ENCODE measurements at places on chromosomes 2 and 18. TPM values are rescaled to one million over a fixed set of nuclear protein-coding genes. Genes with fewer than 3 reads are reported as not detected.

Gene HRH4
- not detected for total RNA-seq

Gene CHST9
- total RNA-seq, result not detected

Gene RGPD4
- total RNA-seq, result 0.08 TPM

Gene COLEC12
- total RNA-seq, result 0.12 TPM

Gene AQP12A
- not detected for total RNA-seq

Gene DNAJC5G
- total RNA-seq, result not detected

Gene IL1RN
- 2.8 TPM for total RNA-seq

Gene PMAIP1
- total RNA-seq, result 37.5 TPM

Gene PRSS56
- total RNA-seq, result not detected

GRCh38 chr2:184316921-184317320 lies 281.4 kb upstream of the ZNF804A start:
- H3K27me3 ChIP-seq, result no peaks in the 10 kb centered on the region
- H3K36me3 ChIP-seq, result no peaks in the 10 kb centered on the region
- H3K4me3 ChIP-seq, result no peak overlapping the region
- H3K4me1 ChIP-seq, result no peaks in the 10 kb centered on the region
- no peak for DNase-seq

GRCh38 chr2:115374981-115375380 lies 932.5 kb downstream of the DPP10 start:
- no peak for DNase-seq
- H3K27ac ChIP-seq, result no peak overlapping the region
- no peaks in the 10 kb centered on the region for H3K36me3 ChIP-seq
- no peaks in the 10 kb centered on the region for H3K4me1 ChIP-seq
- no peak overlapping the region for H3K4me3 ChIP-seq
- H3K27me3 ChIP-seq, result no peaks in the 10 kb centered on the region

GRCh38 chr18:21934766-21935015 lies 194.1 kb downstream of the MIB1 start:
- DNase-seq, result no peak
- no peak overlapping the region for H3K27ac ChIP-seq
- H3K27me3 ChIP-seq, result no peaks in the 10 kb centered on the region
- H3K4me3 ChIP-seq, result no peak overlapping the region
- H3K4me1 ChIP-seq, result no peaks in the 10 kb centered on the region

DNA sequence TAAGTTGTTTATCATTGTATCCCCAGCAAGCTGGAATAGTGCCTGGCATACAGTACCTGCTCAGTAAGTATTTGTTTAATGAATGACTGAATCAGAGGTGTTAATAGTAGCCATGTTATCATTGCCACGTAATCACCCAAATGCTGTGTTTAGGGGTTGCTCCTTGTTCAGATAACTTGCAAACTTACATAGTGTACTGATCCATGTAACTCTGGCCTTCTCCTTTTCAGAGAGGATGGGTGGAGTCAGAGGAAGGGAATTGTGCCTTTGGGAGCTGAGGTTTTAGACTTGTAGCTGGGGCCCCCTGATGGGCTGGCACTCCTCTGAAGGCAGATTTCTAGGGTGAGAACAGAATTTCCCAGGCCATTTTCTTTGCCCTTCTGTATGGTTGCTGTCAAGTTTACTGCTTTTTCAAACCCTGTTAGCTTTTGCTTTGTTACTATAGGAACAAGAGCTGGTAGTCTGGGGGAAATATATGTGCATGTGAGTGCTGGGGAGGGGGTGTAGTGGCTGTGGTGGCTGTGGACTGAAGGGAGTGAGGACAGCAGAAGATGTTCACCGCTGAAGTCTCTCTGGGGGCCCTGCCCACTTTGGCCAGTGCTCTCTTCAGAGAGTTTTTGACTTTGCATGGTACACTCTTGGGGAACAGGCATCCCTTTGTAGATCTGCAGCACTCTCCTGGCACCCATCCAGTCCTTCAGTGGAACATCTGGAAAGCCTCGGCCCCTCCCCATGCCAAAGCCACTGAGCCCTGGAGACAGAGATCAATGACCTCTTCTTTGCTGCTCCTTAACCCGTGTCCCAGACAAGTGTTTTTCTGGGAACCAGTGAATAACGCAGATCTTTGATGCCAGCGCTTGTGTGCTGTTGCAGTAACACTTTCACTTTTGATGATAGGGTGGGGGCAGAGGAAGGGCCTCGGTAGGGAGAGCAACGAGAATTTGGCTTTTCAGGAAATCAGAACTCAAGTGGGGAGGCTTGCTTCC lies 209.0 kb downstream of the PRKCE start:
- H3K4me3 ChIP-seq, result peak overlapping the region; percentile 64
- H3K36me3 ChIP-seq, result no peaks in the 10 kb centered on the region
- H3K4me1 ChIP-seq, result peaks cover 40% of the 10 kb centered on the region
- DNase-seq, result peak; percentile 53
- H3K27me3 ChIP-seq, result no peaks in the 10 kb centered on the region

GRCh38 chr2:102149644-102150455 lies 7.3 kb downstream of the IL1R1 start:
- H3K36me3 ChIP-seq, result no peaks in the 10 kb centered on the region
- DNase-seq, result no peak
- no peak overlapping the region for H3K4me3 ChIP-seq
- H3K4me1 ChIP-seq, result no peaks in the 10 kb centered on the region
- H3K27ac ChIP-seq, result no peak overlapping the region

GRCh38 chr2:46873604-46874068 lies 42.0 kb downstream of the MCFD2 start:
- H3K27me3 ChIP-seq, result no peaks in the 10 kb centered on the region
- no peak for DNase-seq
- no peak overlapping the region for H3K4me3 ChIP-seq
- H3K36me3 ChIP-seq, result no peaks in the 10 kb centered on the region
- H3K27ac ChIP-seq, result no peak overlapping the region
